ENCODE measurements at places on chromosomes 7 and 10. TPM values are rescaled to one million over a fixed set of nuclear protein-coding genes. Genes with fewer than 3 reads are reported as not detected.

PDLIM1 gene
- total RNA-seq, result 334 TPM

TEX47 gene
- not detected for total RNA-seq

CALD1 gene
- 26.5 TPM for total RNA-seq

SORBS1 gene
- 175 TPM for total RNA-seq

DNA sequence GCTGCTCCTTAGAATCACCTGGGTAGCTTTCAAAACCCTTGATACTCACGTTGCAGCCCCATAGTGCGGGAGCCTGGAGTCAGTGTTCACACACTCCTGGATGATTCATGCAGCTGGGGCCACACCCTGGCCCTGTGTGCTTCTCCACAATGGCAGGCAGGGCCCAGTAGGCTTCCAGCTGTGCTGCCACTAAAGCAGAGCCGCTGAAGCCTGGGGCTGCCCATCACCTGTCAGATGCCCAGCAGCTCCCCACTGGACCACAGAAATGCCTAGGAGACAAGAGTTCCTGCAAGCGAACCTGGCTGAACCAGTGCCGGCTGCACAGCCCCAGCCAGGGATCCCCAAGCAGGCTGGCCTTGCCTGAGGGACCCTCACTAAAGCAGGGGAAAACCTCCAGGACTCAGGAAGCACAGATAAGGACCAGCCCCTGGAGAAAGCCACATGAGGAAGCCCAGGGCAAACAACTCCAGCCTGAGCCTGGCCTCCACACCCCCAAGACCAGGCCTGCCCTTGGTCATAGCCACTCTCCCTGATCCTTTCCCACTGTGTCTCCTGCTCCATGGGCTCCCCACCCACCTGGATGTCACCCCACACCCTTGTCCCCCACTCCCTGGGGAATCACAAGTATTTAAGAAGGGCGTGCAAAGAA is 111.9 kb downstream of the GRID1 start:
- DNase-seq, result no peak

- no peak for DNase-seq
Observed at GRCh38 chr10:87925570-87925969, 62.1 kb downstream of the PTEN start.

- DNase-seq, result no peak
Observed at GRCh38 chr10:29816801-29817558, 182.2 kb upstream of the SVIL start.

GRCh38 chr10:82160307-82160706 is 285.3 kb downstream of the NRG3 start:
- no peak for DNase-seq

DNA sequence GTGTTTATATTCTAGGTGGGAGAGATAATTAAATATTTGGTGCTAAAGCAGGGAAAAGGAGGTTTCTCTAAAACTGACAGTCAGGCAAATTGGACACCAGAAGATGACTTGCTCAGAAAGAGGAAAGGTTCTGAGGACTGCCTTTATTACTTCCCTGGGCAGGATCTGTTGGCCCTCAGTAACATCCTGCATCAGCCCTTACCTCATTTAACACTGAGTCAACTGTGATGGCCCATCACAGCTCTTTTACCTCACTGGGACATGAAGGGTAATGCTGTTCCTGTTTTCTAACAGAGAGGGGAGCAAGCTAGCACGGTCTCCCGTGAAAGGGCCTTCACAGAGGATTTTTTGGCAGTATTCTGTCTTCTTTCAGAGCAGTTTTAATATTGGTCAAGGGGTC is 12.0 kb downstream of the PPP1R17 start:
- DNase-seq, result no peak

GRCh38 chr10:79044846-79045245 is 23.9 kb upstream of the ZMIZ1 start:
- DNase-seq, result no peak

DNA sequence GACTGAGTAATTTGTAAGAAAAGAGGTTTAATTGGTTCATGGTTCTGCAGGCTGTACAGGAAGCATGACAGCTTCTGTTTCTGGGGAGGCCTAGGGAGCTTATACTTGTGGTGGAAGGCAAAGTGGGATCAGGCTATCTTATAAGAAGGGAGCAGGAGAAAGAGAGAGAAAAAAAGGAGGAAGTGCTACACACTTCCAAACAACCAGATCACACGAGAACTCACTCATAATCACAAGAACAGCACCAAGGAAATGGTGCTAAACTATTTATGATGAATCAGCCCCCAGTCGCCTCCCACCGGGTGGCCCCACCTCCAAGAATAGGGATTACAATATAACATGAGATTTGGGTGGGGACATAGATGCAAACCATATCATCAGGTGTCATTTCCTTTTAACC is 89.1 kb upstream of the KCNMA1 start:
- DNase-seq, result no peak

- no peak for DNase-seq
Observed at GRCh38 chr10:130834170-130834569, 477.4 kb downstream of the TCERG1L start.

- DNase-seq, result no peak
Observed at GRCh38 chr10:123502983-123503382, 163.2 kb upstream of the GPR26 start.

- DNase-seq, result no peak
Observed at GRCh38 chr7:14892961-14893360, 9.6 kb downstream of the DGKB start.

- DNase-seq, result no peak
Observed at GRCh38 chr10:90723416-90724068, 134.3 kb downstream of the HTR7 start.

- peak; percentile 60 for DNase-seq
Observed at GRCh38 chr10:69846293-69846921, 44.7 kb downstream of the COL13A1 start.

GRCh38 chr10:104416851-104417250 is 63.2 kb downstream of the CFAP58 start:
- no peak for DNase-seq

- DNase-seq, result no peak
Observed at GRCh38 chr7:81333536-81333935, 414.7 kb upstream of the SEMA3C start.

DNA sequence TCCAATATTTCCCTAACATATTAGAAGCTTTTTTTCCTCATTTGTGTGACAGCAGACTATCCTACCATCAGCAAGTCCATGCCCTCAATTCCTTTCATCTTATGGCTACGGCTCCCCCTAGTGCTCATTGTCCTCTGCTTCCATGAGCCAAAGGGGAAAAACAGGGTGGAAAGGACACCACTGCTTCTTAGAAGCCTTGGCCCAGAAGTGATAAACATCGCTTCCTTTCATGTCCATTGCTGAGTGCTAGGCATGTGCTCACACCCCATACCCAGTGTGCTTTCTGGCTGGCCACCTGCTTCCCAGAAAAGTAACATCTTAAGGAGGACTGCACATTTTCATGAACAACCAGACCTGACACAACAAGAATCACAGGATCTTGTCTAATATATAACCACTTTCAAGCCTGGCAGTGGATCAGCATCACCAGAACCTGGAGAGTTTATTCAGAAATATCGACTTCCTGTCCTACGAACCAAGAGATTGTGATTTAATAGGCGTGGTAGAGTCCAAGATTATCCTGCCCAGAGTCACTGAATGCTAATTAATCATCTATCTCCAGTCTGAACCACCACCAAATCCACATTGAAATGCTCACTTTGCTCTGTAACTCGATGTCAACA is 650.5 kb upstream of the SORCS1 start:
- DNase-seq, result no peak

DNA sequence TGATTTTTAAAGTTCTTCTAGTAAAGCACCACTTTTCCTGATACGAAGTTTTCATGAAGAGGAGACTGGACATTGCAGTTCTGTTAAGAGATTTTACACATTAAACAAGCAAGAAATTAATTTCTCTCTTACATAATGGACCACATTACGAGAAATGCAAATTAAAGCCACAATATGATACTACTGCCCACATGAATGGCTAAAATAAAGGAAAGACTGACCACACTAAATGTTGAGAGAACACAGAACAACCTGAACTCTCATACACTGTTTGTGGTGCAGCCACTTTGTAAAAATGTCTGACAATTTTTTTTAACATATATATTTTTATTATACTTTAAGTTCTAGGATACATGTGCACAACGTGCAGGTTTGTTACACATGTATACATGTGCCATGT is 44.0 kb upstream of the HERPUD2 start:
- no peak for DNase-seq

- DNase-seq, result no peak
Observed at GRCh38 chr10:24170199-24170598, 38.7 kb upstream of the KIAA1217 start.

DNA sequence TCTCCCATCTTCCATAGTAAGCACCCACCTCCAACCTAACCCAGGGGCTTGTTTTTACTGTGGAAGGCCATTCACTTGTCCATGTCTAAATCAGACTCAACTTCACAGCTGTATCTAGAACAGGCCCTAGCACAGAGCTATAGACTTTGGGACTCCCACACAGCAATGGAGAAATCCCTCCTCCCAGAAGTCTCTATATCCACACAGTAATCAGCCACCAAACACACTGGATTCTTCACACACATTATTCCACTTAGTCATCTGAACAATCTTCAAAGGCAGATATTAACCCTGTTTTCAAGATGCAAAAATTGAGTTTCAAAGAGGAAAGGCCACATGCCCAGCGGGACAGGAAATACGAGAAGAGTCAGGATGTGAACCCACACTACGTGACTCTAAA is 81.8 kb downstream of the MALSU1 start:
- no peak for DNase-seq

- DNase-seq, result no peak
Observed at GRCh38 chr10:115932099-115932498, 340.9 kb downstream of the GFRA1 start.

DNA sequence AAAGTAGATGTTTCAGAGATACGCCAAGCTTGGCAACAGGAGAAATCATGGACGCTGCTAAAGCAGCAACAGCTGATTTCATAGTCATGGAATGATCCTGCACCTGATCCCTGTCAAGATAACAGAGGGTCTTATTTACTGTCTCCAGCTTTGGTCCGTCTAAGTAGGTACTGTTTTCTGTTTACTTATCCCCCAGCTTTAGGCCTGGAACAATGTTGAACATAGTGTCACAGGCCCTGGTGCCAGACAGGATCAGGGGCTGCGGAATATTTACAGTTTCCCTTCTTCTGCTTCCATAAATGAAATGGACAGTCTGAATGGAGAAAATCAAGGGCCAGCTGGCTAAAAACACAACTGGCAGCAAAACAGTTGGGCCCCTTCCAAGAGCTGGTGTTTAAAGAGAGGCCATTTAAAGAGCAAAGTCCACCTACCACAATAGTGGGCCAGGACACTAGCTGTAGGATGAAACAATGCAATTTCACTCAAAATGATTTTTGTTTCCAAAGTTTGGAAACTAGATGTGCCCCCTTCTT is 2.9 kb downstream of the GPR37 start:
- no peak for DNase-seq

All from psoas muscle (tissue), 8 donors.